Activated naive CD8-positive, alpha-beta T cell treated with anti-CD3 and anti-CD28 coated beads for 36 hours (primary cell): ENCODE measurements at places on chromosomes 6 and 20. TPM values are rescaled to one million over a fixed set of nuclear protein-coding genes. Genes with fewer than 3 reads are reported as not detected.

GRCh38 chr6:142301651-142302391 lies at the start of gene ADGRG6:
ADGRG6 (plus strand) TSS chr6:142302007; CDS start chr6:142302330, 323 bp downstream.
- peak; percentile 78 for DNase-seq

DNA sequence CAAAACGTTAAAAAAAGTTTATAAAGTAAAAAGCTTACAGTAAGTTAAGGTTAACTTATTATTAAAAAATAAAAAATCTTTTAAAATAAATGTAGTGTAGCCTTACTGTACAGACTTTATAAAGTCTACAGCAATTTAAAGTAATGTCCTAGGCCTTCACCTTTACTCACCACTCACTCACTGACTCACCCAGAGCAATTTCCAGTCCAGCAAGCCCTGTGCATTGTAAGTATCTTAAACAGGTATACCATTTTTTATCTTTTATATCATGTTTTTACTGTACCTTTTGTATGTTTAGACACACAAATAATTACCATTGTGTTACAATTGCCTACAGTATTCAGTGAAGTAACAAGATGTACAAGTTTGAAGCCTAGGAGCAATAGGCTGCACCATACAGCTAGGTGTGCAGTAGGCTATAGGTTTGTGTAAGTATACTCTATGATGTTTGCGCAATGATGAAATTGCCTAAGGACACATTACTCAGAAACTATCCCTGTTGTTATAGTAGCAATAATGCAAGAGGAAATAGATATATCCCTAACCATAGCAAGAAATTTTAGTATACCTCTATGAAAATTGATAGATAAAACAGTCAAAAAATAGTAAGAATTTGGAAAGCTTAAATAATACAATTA lies 39.5 kb downstream of the FBXO5 start:
- no peak for DNase-seq

- no peak for DNase-seq
Measured at GRCh38 chr6:109055771-109056235, 38.8 kb downstream of the SESN1 start.

LEMD2 gene
- total RNA-seq = 38.8 TPM

GRCh38 chr6:108653949-108654348 lies 93.2 kb downstream of the FOXO3 start:
- no peak for DNase-seq

DNA sequence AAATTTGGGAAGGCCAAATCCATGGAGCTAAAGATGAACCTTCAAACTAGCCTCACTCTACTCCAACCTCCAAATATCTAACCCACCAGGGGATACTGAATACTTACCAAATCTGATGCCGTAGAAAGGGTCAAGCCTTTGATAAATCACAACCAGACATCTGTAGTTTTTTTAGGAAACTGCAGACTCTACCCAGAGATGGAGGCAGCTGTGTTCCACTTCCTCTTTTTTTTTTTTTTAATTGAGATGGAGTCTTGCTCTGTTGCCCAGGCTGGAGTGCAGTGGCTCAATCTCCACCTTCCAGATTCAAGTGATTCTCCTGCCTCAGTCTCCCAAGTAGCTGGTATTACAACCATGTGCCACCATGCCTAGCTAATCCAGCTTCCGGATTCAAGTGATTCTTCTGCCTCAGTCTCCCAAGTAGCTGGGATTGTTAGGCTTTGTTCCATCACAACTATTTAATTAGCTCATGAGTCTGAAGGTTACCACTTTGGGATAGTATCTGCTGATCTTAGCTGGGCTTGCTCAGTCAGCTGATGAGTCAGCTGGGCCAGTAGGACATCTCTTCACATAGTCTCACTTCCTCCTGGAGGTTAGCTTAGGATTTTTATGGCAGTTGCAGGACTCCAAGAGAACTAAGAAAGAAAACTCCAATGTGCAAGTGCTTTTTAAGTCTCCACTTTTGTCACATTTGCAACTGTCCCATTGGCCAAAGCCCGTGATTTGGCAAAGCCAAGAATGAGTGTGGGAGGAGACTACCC lies 13.3 kb downstream of the FRK start:
- DNase-seq = no peak

KIF6 gene
- total RNA-seq = 0.62 TPM

DDX43 gene
- 0.39 TPM for total RNA-seq

- no peak for DNase-seq
Measured at GRCh38 chr6:163827143-163827542, 412.6 kb downstream of the QKI start.

PPP1R16B gene
- total RNA-seq = 65.3 TPM

GRCh38 chr20:20895537-20895936 lies 183.1 kb upstream of the RALGAPA2 start:
- no peak for DNase-seq

STMND1 gene
- total RNA-seq = not detected

DNA sequence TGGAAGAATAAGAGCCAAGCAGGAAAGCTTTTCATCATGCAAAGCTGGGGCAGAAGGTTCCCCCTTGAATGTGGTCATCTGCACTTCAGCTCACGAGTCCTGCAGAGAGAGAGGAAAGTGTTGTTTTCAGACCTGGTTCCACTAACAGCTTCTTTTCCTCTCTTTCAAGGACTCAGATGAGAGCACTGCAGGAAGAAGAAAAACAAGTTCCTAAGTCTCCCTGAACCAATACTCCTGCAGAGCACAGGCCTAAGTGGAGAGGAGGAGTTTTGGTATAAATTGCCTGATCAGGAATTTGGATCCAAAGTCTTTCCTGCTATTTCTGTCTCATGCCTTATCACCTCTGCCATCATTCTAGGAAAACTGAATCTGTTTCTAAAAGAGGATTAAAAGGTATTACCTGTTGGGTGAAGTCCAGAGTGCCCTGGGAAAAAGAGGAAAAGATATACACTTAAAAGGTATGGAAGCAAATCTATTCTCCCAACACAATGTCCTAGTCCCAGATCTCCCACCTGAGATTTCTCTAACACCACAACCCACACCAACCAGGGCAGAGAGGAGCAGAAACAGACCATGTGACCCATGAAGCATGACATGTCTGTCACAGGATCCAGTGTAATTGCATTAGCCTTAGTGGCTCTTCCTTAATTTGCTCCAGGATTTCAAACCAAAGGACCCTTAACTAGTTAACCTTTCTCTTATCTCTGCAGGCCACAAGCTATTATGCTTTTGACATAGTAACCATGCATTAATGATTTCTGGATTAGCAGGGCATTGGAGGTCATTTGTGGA lies 12.2 kb downstream of the HLA-DRB5 start:
- DNase-seq = no peak

DNA sequence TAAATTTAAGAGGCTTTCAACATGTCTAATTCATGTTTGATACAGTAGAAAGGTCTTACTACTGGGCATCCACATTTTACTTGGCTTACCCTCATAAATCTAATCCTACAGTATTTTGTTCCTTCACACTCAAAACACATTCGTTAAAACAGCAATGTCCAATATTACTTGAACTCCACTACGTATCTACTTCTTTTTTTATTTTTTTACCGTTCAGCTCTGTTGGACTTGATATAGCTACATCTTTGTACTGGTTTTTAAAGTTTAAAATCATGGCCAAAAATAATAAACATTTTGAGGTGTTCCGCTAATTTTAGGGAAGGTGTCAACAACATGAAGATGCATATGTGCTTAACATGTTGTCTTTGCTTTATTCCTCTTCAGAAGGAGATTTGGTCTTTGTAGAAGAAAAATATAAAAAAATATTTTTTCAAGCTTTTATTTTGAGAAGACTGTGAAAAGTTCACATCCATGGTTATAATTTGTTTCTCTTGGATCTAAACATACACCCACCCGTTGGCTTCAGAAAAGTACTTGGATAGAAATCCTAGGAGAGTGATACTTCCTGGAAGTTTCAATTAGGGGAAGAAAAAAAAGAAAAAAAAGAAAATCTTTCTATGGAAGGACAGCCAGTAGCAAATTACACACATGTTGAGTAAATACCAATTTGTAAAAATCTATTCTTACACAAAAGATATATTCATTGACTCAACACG lies 71.5 kb downstream of the EPB41L2 start:
- no peak for DNase-seq

WASF1 gene
- 6.1 TPM for total RNA-seq

DNA sequence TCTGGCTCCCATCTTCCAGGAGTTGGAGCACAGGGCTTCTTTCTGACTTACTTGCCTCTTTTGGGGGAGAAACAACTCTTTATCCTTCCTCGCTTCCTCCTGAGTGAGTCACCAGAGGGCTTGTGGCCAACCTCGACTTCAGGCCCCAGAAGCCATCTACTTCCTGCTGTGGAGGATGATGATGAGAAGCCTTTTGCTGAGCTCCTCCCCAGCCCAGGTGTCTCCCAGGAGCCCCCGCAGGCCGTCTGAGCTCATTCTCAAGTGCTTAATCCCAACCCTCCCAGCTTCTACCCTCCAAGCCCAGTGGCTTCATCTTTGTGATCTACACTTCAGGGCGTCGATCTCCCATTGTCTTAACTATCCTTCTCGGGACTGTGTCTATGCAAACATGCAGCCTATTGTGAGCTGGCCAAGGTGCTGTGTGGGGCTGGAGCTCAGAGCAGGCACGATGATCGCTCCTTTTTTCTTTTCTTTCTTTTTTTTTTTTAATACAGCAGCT lies 27.9 kb downstream of the SDCBP2 start:
- DNase-seq = peak; percentile 69

DNA sequence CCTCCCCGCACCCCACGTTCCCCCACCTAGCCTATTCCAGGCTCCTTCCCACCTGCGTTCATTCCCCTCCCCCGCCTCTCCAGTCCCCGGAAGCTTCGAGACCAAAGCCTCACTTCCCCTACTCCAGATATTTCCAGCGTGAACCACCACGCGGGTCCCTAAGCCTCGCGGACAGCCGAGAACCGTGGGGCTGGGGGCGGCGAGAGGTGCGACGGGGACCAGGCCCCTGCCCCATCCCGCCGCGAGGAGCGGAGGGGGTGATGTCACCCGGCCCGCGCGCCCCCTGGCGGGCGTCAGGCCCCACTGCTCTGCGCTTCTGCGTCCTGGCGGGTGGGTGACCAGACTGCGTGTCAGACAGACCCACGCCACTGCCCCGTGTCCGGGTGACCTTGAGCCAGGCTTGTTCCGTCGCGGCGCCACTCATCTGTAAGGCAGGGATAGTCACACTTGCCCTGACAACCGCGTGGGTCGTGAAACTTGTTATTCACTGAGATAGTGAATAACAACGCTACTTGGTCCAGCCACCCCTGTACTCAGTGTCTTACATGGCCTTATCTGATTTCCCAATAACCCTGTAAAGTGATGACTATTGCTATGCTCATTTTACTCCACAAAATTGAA lies 9.0 kb upstream of the HSP90AB1 start:
- DNase-seq = peak; percentile 84

GRCh38 chr6:131652472-131652871 lies 15.4 kb downstream of the ENPP3 start:
- no peak for DNase-seq

- no peak for DNase-seq
Measured at GRCh38 chr6:144660561-144661115, 375.5 kb downstream of the UTRN start.

DNA sequence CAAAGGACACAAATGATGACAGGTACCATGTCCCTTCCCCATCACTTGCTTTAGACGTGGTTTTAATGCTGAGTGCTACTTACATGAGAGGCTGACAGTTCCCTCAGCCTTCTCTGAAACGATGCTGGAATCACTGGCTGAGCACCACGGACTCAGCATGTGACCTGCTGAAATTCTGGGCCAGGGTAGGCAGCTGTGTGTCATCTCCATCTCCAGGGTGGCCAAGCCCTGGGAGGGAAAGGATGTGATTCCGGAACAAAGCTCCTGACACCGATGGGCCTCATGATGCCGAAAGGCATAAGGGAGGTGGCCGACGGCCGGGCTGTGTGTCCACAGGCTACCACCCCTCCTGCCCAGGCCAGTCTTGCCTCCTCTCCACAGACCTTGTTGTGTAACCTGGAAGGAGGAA lies 184.3 kb upstream of the CST7 start:
- DNase-seq = no peak
